ENCODE measurements at places on chromosomes 5 and 9.

- DNase-seq = no peak
These were observed 19.0 kb downstream of the OLFML2A start for GRCh38 chr9:124795881-124796431.

GRCh38 chr5:56429110-56429561 is 196.0 kb upstream of the ANKRD55 start:
- DNase-seq = peak; percentile 84

- DNase-seq = no peak
These were observed 28.6 kb upstream of the IL13 start for GRCh38 chr5:132629230-132629944.

GRCh38 chr9:124357721-124358361 is 57.4 kb downstream of the PSMB7 start:
- no peak for DNase-seq

DNA sequence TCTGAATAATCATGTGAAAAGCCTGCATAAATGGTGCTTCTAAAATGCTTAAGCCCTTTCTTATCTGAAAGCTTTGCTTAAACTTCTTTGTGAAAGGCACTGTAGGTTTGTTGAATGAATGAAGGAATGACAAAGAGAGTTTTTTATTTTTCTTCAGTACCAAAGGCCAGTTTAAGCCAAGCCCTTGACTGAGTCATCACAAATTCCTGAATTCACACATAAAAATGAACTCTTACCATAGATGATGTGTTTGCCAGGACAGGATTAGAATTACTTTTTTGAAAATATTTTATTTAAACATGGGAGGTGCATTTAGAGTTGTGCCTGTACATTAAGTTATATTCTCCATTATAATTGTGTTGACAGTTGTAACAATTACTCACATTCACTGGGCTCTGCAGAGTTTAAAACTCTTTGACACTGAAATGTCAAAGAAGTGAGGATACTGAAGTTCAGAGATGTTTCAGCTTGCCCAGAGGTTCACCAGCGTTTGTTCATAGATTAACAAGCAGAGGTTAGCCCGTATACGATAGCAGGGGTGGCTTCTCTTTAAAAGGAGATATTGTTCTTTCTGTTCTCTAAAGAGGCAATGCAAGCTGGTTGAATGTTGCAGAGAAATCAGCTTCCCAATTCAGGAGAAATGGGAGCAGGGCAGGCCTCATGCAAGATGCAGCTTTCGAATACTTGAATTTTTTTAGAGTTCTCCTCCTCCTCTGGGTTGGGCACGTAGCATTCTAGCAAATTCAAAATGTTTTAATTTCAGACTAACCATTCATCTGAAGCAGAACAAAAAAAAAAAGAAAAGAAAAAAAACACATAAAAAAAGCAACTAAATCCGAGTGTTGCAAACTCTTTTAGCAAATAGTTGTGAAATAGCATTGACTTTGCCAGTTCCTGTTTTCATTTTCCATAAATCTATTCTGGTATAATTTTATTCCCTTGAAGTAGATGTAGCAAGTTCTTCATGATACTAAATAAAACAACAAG is 358.7 kb upstream of the KLF4 start:
- peak; percentile 17 for DNase-seq

- DNase-seq = peak; percentile 61
These were observed 421.5 kb upstream of the DAP start for GRCh38 chr5:11182441-11183080.

- DNase-seq = peak; percentile 7
These were observed 4.0 kb downstream of the MFAP3 start for GRCh38 chr5:154042766-154043165.

GRCh38 chr5:125685771-125686170 is 737.4 kb upstream of the GRAMD2B start:
- DNase-seq = no peak

DNA sequence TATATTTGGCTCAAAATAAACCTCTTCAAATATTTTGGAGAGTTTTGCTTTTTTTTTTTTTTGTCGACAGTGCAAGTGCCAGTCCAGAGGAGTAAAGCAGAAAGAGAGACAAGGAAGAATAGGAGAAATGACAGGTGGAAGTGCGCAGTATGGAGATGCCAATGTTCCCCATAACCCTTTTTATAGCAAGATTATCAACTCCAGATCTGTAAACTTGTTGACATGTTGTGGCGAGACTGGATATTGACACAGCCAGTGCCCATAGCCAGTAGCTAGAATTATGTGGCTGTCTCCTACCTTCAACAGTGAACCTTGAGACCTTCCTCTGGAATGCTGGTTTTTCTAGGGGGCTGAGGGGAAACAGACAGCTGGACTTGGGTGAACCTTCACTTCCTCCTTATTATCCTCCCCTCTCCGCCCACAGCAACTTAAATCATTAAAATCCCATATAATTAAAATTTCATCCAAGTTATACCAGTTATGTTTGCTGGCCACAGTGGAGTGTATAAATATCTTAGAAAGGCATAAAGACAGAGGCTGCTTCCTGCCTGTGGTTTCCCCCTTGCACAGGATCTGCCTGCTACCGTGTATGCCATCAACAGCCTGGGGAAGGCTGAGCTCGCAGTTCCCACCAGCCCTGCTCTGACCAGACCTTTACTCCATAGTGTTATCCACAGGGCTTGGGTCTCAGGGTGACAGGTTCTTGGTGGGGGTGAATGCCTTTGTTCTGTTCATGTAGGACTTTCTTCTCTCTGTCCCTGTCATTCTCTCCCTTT is 112.3 kb upstream of the ANKH start:
- no peak for DNase-seq

GRCh38 chr9:113543982-113544303 is 80.4 kb downstream of the RGS3 start:
- DNase-seq = no peak

GRCh38 chr5:160260006-160260775 is 30.9 kb downstream of the FABP6 start:
- no peak for DNase-seq

DNA sequence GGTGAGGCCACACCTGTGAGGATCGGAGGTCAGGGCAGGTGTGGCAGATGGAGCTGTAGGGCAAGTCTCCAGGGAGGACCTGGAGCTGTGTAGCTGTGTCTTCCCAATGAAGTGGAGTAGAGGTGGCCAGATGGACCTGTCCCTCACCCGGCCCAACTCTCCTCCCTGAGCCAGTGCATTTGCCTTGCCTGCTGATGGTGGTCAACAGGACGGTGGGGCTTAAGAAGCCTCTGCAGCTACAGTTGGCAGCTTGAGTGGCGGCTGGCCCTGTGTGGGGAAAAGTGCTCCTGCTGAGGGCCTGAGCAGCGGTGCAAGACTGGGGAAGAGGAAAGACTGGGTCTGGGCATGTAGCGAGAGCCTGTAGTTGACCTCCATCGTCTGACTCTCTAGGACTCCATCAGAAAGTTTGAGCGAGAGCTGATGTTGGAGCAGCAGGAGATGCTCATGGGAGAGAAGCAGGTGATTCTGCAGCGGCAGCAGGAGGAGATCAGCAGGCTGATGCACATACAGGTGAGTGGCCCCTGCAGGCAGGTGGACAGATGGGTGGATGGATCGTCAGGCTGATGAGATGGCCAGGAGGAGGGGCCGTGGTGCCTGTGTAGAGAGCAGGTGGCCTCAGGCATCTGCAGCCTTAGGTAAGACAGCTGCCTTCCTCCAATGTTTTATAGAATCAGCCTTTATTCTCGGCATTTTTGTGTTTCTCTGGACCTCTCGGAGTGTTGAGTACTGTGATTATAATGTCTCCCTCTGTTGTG is 24.9 kb downstream of the PITX1 start:
- DNase-seq = peak; percentile 60

DNA sequence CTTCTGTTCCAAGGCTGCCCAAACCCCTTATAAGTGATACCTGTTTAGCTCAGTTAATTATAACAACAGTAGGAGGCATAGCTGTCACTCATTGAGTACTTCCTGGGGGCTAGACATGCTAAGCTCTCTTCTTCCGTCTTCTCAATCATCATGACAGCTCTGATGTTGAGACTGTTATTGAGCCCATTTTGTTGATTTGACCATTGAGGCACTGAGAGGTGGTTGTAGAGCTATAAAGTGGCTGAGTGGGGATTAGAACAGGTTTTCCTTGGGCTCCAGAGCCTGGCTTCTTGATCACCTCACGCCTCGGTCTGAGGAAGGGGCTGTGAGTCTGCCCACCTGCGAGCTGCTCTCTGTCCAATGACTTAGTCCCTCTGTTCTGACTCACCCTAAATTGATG is 26.0 kb upstream of the RPL26L1 start:
- DNase-seq = no peak

GRCh38 chr9:117697046-117697445 is 7.2 kb upstream of the TLR4 start:
- no peak for DNase-seq

DNA sequence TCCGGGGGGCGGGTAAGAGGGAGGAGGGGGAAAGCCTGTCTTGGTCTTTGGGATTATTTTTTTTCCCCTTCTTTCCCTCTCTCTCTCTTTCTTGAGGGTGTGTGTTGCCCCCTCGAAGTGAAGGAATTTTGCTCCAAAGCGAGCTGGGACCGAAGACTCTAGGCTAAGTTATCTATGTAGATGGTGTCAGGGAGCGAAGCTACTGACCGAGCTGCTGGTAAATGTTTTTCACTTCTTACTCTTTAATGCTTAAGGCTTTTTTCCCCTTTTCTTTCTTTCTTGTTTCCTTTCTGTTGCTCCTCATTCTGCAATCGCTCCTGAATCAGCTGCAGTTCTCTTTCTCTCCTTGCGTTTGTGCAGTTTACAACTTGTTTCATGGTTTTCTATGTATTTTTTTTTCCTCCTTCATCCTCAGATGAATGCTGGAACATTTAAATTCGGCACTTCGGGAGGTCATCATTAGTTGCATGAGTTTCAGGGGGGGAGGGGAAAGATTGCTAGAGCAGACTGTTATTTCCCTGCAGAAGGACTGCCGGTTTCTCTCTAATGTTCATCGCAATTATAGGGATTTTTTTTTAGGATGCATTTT is 1312.0 kb upstream of the WWC1 start:
- DNase-seq = no peak

DNA sequence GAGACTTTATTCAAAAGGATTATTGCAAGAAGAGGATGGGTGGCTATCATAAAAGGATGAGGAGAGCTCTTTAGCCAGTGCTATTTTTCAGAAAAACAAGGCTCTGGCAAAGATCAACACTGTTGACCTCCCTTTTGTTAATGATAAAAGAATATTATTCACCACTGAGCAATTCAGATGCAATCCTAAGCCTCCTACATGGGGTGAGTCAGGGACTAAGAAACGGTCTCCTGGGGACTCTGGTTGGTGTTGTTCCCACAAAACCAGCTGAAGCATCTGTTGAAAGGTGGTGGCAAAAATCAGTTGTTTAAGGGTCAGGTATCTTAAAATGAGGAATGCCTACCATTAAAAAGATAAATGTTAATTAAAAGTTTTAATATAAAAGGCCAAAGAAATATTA is 7.7 kb upstream of the GCNT1 start:
- peak; percentile 37 for DNase-seq

DNA sequence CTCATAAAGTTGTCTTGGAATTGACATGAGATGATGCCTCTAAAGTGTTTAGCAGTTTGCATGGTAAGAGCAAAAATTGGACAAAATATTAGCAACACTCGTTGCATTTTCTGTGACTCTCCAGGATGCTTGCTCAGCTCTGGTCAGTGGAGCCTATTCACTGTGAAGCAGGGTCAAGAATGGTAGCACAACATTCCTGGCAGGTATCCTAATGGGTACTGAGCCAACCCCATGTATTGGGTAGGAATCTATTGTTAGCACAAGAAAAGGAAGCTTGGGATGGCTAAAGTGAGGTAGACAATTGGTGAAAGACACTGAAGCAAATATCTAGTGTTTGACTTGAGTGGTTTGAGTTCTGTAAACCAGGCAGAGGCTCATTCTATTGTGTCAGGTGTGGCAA is 10.4 kb upstream of the ACTBL2 start:
- DNase-seq = no peak

DNA sequence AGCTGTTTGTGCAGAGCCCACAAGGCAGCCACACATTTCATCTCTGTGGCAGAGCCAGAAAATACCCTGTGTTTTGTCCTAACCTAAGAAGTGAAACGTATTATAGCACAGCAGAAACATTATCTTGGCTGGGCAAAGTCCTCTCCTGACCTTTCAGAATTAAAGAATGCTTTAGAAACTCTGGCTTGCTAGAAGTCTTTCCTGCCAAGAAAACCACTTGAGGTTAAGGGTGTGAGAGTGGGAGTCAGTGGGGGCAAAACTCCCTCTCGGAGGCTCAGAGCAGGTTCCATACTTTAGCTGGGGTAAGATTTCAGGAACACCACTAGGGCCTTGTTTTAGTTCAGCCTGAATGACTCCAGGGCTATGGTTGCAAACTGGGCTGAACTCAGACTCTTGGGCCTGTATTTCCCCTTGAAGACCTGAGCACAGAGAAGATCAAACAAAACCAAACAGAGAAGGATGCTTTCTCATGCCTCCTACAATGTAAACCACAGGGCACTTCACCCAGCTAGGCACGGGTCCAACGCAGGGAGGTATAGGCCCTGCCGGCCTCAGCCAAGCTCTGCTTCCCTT is 48.0 kb downstream of the ZNF366 start:
- no peak for DNase-seq

GRCh38 chr5:88660264-88660946 is 222.6 kb downstream of the MEF2C start:
- no peak for DNase-seq

GRCh38 chr9:109304347-109304746 is 16.5 kb downstream of the EPB41L4B start:
- DNase-seq = no peak

All from trophoblast cell (in vitro differentiated cells and primary cell).